ENCODE measurements at places on chromosomes 5 and 9.

DNA sequence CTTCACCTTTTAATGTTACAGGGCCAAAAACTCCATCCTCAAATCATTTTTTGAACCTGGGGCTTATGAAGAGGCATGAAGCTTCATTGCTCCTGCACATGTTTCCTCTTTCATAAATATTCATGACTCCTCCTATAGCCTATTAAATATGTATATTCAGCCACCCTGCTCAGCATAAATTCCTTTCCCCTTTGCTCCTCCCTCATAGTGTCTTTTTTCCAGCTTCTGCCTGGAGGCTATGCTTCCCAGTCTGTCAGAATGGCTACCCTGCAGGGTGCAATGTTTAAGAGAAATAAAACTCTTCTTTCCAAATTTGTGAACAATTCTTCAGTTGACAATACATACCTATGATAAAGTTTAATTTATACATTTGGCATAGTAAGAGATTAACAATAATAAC, 1082.9 kb upstream of the CDH18 start:
- no peak for DNase-seq

GRCh38 chr5:6535594-6535993, 86.9 kb downstream of the UBE2QL1 start:
- no peak for DNase-seq

- no peak for DNase-seq
Observed at GRCh38 chr9:16769291-16769690, 101.2 kb downstream of the BNC2 start.

GRCh38 chr5:123517476-123517875, 5.5 kb downstream of the CSNK1G3 start:
- DNase-seq: no peak

GRCh38 chr5:122702524-122702875, 72.4 kb upstream of the SNX2 start:
- no peak for DNase-seq

GRCh38 chr9:125633116-125633745, 73.8 kb downstream of the MAPKAP1 start:
- no peak for DNase-seq

- DNase-seq: no peak
Observed at GRCh38 chr5:177476531-177477233, 3.2 kb upstream of the DBN1 start.

- DNase-seq: no peak
Observed at GRCh38 chr9:37337301-37337890, 85.1 kb upstream of the GRHPR start.

- DNase-seq: no peak
Observed at GRCh38 chr9:80285326-80285725, 713.6 kb downstream of the TLE4 start.

GRCh38 chr9:114880291-114880745, 50.1 kb downstream of the TNFSF8 start:
- no peak for DNase-seq

DNA sequence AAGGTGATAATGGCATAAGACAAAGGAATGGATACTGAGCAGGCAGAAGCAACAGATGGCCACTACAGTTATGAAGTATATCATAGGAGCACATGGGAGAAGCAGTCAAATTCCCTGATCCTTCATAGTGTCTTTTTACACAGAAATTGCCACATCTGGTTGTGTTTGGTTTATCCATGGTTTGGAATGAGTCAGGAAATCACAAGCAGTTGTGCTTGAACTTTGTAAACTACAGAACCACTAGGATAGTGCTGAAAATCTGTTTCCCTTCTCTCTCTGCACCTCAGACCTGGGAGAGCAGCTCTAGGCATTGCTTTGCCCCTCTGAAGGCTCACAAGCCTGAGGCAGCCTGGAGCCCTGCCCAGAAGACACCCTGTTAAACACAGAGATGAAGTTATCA, 134.0 kb downstream of the DMRT2 start:
- no peak for DNase-seq

- DNase-seq: no peak
Observed at GRCh38 chr9:130755377-130756007, 61.9 kb downstream of the EXOSC2 start.

- no peak for DNase-seq
Observed at GRCh38 chr9:14246951-14247350, 67.0 kb downstream of the NFIB start.

- DNase-seq: no peak
Observed at GRCh38 chr5:150624334-150625163, 15.9 kb upstream of the SYNPO start.

- DNase-seq: no peak
Observed at GRCh38 chr9:85743275-85744128, 1.7 kb upstream of the AGTPBP1 start.

DNA sequence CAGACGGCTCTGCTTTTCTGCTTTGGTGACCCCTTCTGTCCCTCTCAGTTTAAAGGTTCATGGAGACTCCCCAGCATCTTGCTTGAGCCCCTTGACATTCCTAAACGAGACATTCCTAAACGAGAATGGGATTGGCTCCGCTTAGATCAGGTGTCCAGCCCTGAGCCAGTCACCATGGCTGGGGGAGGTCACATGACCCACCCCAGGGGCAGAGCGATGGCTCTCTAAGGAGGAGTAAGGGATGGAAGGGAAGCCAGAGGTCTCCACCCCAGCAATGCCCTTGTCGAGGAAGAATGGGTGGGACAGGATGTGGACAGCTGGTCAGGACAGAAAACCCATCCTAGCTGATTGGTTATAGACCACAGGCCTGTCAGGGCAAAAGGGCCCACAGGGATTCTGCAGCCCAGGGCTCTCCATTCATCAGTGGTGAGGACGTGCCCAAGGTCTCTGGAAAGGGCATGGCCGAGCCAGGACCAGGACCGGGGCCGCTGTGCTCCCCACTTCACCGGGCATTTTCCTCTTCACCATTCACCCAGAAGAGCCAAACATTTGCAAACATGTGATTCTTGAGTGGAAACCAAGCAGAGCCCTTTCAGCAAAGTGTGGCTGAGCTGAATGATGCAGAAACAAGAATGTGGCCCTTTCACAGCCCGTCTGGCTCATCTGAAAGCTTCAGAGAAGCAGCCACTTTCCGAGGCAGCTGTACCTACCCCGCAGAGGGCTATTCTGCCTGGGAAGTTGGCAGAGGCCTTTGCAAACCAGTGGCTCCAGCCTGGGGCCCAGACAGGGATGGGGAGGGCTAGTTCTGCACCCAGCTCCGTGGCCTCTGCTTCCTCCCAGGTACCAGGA, 19.8 kb upstream of the AIF1L start:
- no peak for DNase-seq

DNA sequence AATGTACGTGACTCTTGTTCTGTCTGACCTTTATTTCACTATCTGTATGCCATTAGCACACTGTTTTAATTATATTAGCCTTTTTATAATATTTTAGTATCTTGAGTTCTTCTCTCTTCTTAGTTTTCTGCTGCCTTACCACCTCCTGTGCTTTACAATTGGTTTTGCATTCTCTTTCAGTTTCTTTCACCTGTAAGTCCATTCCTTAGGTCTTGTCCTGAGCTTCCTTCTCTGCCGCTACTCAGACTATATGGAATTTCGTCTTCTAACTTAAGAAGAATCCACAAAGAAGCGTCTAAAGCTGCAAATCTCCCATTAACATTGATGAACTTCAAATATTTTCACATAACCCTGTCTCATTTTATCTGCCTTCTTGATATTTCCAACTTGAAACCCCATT, 642.9 kb downstream of the MAT2B start:
- no peak for DNase-seq

GRCh38 chr5:68540798-68541590, 325.4 kb downstream of the PIK3R1 start:
- no peak for DNase-seq

DNA sequence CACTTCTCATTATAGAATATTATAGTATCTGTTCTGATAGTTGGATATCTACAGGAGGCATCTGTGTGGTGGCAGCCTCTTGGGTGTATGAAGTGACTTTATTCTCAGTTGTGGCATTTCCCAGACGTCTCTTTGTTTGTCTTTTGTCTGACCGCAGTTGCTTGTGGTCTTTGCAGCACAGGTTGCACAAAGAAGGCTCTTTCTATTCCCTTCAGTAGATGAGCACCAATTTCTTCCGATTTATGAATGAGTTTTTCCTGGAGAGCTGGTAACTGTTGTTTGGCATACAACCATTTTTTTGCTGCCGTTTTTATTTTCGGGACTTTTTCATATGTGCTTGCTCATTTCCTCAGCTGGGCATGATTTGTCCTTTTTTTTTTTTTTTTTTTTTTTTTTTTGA, 56.4 kb upstream of the MYO10 start:
- peak; percentile 25 for DNase-seq

GRCh38 chr5:56019306-56020272, 24.8 kb upstream of the IL6ST start:
- peak; percentile 41 for DNase-seq

DNA sequence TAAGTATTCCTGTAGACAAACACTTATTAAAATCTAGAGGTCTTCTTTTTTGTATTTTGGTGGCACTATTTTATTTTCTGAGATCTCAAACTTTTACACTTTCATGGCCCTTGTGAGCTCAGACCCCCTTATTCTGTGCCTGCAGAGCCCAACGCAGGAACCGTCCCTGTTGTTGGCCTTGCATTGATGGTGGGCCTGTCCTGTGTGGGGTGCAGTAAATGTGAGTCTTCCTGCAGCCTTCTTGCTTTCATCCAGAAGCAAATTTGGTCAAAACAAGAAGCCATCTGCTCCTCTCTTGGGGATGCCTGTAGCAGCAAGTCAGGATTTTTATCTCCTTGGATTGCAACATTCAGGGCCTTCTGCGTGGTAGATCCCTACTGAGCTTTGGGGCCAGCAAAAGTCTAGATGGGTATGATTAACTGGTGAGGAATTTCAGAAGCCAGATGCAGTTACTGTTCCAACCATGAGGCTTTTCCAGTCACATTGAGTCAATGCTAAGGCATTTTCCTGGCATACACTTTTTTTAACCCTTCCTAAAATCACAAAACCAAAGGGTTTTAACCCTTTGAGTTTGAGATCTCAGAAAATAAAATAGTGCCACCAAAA, 31.7 kb downstream of the BASP1 start:
- no peak for DNase-seq

DNA sequence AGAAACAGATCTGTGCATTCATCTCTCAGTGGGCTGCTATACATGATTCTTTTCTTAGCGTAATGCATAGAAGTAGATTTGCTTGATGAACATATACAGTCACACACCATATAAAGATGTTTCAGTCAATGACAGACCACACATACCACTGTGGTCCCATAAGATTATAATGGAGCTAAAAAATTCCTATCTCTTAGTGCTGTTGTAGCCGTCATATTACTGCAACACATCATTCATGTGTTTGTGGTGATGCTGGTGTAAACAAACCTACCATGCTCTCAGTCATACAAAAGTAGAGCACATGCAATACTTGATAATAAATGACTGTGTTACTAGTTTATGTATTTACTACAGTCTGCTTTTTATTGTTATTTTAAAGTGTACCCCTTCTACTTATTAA, 214.3 kb downstream of the ARHGAP26 start:
- no peak for DNase-seq

GRCh38 chr9:4344946-4345345, 45.1 kb upstream of the GLIS3 start:
- peak; percentile 24 for DNase-seq

DNA sequence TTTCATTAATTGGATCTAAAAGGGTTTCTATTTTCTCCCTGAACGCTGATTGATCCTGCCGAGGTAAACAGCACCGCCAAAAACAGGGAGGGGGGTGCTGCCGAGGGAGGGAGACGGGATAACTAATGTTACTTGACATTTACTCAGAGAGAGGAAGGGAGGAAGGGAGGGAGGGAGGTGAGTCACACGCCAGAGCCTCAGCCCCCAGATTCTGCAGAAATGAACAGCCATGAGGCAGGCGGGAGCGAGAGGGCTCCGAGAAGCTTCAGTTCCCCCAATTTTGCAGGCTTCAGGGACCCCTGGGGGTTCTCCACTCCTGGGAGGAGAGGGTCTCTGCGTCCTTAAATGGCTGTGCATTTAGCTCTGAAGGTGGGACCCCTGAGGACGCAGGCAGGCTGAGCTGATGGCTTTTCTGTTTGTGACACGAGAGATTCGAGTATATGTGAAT, 59.1 kb upstream of the IER5L start:
- peak; percentile 36 for DNase-seq

GRCh38 chr9:121499427-121500164, at the start of gene GGTA1:
TSS of gene GGTA1 (minus strand) at chr9:121499844. CDS start at chr9:121467922, 31,922 bp downstream.
- DNase-seq: no peak

GRCh38 chr5:132677191-132677590, 3.4 kb downstream of the IL4 start:
- DNase-seq: no peak

DNA sequence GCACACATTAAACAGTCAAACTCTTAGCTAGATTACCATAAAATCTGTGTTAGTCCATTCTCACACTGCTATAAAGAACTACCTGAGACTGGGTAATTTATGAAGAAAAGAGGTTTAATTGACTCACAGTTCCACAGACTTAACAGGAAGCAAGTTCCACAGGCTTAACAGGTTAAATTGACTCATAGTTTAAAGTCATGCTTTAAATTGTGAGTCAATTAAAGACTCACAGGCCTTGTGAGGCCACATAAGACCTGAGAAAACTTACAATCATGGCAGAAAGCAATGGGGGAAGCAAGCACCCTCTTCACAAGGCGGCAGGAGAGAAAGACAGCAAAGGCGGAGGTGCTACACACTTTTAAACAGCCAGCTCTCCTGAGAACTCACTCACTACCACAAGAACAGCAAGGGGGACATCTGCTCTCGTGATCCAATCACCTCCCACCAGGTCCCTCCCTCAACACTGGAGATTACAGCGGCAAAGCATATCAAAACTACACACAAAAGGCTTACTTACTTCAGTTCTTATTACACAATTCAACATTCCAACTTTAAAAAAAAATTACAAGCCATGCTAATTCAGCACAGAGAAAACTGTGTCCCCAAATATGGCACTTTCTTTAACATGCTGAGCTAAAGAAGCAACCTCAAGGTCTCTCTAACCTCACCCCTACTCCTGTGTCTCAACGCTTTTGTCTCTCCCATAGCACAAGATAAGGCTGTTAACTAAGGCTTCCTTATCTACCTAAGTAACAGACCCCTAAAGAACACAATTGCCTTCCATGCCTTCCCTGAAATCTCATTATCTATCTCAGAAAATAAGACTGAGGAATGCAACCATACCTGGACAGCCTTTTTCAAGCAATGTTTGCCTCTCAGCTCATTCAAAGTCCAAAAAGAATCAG, 805.1 kb downstream of the NR2F1-AS1 start:
- no peak for DNase-seq

GRCh38 chr5:167303582-167303981, 987.9 kb upstream of the WWC1 start:
- no peak for DNase-seq

- DNase-seq: no peak
Observed at GRCh38 chr5:79122973-79123372, 11.4 kb downstream of the BHMT start.
